ENCODE measurements at places on chromosomes 12 and 14. TPM values are rescaled to one million over a fixed set of nuclear protein-coding genes. Genes with fewer than 3 reads are reported as not detected.

IAPP gene
- not detected for total RNA-seq

RND1 gene
- total RNA-seq = 0.26 TPM

GPRC5D gene
- not detected for total RNA-seq

CCDC85C gene
- 2.0 TPM for total RNA-seq

RAD51AP1 gene
- 0.43 TPM for total RNA-seq

RNF10 gene
- total RNA-seq = 99.9 TPM

RNASE2 gene
- total RNA-seq = not detected

Measured in bronchial smooth muscle cell (primary cell).